ENCODE measurements at places on chromosomes 5 and 9.

- DNase-seq, result no peak
Measured at GRCh38 chr9:22031655-22032411, 22.7 kb upstream of the CDKN2B start.

DNA sequence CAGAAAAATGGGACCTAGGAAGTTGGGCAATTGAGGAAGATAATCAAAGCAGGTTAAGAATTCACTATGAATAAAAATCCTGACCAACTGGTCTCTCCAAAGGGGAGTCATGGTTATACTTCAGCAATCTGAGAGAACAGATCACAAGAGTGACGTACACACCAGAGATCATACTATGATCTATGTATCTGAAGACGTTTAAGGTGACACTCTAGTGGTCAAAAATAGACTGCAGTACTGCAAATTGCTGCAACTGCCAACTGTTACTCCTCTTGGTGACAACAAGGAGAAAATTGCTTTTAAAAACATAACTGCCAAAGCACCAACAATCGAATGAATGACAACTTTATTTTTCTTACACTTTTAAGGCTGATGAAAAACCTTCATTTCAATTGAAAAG, 4.9 kb downstream of the AK6 start:
- no peak for DNase-seq

DNA sequence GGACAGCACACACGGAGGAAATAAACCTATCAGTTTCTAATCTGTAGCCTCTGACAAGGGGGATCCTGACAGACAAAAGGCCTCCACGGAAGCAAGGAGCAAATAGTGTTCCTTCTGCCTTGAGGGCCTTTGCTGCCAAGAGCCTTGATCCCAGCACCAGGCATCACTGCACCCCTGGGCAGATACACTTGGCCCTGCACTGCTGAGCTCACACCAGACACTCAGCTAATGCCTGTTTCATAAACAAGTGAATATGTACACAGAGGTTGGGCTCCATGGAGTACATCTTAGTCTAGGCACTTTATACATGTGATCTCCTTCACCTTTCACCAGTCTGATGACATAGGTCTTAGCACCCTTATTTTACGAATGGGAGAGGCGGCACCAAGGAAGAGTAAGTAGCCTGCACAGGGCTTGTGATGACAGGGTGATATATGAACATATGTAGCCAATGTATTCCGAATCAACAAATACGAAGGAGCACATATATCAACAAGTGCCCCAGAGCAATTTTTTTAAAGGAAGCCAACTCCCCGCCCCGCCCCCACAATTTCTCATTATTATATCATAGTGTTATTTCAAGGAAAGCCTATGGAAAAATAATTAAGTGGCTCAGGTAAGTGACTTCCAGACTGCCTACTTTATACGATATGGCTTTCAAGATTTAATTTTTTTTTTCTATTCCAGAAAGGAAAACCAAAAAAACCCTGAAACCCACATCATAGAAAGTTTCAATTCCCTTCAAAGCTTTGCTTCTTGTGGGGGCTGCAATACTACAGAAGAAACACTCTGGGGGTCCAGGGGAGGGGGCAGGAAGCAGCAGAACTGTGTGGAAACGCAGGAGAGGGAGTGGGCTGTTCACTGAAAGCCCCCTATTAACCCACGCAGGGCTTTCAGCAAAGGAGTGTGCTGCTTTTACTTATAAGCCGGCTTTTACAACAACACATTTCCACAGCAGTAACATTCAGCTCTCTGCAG, 32.0 kb downstream of the CDC14B start:
- DNase-seq, result no peak

- DNase-seq, result no peak
Measured at GRCh38 chr9:129999141-129999510, 43.9 kb downstream of the FNBP1 start.

DNA sequence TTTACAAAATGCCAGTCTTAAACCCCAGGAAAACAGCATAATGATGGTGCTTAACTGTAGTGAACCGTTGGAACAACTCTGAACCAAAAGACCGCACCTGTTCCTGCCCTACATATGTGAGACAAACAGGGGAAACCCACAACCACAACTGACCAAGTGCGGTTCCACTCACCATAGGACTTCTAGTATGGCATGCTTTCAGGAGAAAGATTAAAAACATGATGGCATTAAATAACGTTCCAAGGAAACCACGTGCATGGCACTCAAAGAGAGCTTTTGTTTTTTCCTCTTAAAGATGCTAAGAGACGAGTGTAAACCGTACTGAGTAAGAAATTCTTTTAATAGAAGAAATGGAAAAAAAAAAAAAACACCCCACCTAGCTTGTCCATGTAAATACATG, 119.8 kb downstream of the SSBP2 start:
- no peak for DNase-seq

Measured in stimulated activated CD4-positive, alpha-beta T cell treated with anti-CD3 and anti-CD28 coated beads, TNF-alpha, amount 100 ng/mL, for 1 hour (primary cell).